ENCODE measurements at places on chromosomes 16 and 17.

DNA sequence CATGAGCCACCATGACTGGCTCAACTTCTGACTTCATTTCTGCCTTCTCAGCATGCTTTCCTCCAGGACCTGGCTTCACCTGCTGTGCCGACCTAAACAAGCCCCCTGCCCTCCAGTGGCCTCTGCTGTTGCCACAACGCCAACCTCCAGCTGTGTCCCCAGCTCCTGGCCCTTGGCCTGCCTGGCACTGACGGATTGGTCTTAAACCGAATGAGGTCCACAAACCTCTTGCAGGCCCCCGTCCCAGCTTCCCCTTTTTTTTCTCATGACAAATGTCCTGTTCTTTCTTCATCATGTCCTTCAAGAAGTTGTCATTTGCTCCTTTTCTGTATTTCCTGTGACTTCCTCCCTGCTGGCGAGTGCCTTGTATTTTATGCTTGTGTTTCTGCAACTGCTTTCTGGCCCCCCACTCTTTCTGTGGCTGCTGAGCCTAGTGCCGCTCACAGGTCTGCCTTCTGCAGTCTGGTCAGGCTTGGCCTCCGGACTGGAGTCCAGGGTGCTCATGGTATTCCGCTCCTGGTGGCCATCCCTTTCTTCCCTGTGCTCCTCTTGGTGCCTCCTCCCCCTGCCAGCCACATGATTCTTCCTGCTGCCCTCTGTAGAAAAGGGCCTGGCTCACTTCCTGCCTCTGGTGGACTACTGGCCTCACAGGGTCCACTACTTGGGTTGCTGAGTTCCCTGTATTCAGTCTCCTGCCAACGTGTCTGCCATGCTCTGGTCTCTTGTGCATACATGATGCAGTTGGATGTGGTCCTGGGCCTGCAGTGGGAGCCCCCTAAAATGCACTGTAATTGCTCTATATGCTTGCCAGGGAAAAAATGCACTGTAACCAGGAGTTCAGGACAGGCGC lies 2.9 kb downstream of the ATP6V0C start:
- peak; percentile 27 for DNase-seq

GRCh38 chr16:88378836-88379693 lies 3.7 kb upstream of the ZNF469 start:
- no peak for DNase-seq

DNA sequence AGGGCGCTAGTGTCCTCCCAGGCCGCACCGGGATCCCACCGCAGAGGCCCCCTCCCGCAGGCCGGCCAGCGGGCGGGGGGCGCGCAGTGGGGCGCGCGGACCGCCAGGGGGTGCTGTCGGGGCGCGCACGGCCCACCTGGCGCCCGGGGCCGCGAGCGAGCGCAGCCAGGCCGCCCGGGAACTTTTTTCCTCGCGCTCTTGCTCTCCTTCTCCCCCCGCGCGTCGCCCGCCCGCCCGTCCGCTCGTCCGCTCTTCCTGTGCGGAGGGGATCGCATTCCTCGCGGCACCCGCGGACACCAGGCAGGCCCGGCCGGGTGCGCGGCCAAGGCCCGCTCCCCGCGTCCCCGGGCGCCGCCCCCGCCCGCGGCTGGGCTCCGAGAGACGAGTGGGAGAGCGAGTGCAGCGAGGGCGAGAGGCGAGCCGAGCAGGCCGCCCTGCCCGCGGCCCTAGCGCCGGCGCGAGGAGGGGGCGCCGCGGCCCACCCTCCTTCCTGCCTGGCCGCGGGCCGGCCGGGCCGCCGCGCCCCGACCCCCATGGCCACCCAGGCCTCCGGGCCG lies at the start of gene RAI1:
TSS of gene RAI1 (plus strand) at position 272 of the 557 bp plus-strand sequence. CDS start 111,491 bp downstream, outside the sequence.
- peak; percentile 83 for DNase-seq

GRCh38 chr17:79046197-79046915 lies 22.4 kb downstream of the C1QTNF1 start:
- no peak for DNase-seq

DNA sequence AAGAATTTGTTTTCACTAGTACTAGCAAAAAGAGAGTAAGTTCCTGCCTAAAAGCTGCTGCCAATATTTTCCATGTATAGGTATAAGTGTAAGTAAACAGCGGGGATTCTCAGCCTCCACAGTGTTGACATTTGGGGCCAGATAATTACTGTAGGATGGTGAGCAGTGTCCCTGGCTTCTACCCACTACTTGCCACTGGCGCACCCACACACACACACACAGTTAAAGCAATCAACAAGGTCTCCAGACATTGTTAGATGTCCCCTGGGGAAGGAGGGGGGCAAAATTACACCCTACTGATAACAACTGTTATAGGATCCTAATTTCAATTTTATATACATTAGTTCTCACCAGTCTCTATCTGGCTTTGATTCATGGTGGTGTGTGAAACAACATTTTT lies 417.0 kb upstream of the PSMD7 start:
- no peak for DNase-seq

DNA sequence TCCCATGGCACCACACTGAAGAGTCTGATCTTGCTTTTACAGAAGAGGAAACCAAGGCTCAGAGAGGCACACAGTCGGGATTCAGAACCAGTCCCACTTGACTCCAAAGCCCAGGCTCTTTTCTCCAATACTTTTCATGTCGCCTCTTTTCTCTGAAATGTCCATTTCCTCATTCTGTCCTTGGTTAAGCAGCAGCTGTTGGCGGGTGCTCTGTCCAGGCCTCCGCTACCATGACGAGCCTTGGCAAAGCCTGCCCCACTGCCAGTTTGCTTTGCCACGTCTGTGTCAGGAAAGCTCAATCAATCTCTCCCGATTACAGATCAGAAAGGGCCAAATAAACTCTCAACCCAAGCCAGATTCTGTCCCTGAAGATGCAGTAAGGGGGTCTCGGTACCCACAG lies 9.1 kb upstream of the CEP295NL start:
- no peak for DNase-seq

DNA sequence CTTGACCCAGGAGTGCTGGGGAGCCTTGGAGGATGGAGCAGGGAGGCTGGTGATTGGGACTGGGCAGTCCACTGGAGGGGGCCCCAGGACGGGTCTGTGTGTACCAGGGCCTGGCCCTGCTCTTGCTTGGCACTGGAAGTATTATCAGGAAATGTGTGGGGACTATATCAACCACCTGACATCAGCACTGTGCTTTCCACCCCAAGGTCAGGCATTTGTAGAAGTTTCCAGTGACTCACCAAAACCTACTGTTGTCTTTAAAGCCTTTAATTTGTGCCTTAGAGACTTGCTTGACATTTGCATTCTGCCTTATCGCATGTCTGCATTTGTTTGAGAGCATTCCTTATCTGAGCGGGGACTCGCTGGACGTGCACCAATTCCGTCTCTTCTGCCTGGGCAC lies 323.1 kb downstream of the FOXL1 start:
- DNase-seq = peak; percentile 63

DNA sequence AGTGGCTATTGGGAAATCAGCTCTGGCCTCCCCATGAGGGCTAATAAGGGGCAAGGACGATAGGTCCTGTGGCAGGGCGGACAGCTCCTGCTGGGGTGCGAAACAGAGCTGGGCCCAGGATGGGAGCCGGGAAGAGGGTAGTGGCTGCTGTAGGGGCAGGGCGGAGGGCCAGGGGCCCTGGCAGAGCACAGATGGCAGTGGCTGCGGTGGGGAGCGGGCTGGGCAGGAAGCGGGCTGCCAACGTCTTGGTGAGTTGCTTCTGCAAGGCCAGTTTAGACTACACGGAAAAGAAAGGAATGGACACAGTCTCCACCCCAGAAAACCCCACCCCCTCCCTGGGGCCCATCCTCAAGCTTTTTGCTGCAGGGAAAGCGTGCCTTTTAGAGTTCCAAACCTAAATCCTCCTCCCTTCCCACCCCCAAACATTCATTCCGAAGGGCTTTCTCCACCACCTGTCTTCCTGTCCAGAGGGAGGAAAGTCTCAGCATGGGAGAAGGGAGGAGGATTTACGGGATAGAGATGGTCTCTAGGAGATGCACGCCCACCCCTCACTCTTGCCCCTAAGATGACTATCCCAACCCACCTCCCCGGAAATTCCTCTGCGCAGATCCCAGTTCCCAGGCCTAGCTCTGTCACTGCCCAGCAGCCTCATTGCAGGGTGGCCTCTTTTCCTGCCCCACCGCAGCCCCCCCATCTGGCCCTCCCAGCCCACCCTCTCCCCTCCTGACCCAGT lies 7.1 kb downstream of the NKIRAS2 start:
- DNase-seq = no peak

- DNase-seq = peak; percentile 93
Observed at GRCh38 chr16:85395207-85395912, 217.8 kb upstream of the GSE1 start.

DNA sequence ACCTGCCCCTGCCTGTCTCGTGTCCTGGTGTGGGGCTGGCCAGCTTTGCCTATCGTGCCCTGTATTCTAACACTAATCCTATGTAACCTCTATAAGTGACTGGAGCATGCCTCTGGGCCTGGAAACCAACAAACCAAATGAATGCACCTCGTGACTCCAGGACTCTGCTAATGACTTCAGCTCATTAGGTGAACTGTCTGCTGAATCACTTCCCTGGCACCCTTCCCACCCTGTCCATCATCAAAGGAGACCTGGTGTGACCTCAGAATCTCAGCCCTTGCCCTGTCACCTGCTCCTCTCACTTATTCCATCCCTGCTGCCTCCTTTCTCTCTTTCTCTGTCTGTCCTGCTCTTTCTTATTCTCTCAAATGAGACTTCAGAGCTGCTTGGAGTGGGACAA lies 322.4 kb downstream of the CBLN1 start:
- DNase-seq = no peak

DNA sequence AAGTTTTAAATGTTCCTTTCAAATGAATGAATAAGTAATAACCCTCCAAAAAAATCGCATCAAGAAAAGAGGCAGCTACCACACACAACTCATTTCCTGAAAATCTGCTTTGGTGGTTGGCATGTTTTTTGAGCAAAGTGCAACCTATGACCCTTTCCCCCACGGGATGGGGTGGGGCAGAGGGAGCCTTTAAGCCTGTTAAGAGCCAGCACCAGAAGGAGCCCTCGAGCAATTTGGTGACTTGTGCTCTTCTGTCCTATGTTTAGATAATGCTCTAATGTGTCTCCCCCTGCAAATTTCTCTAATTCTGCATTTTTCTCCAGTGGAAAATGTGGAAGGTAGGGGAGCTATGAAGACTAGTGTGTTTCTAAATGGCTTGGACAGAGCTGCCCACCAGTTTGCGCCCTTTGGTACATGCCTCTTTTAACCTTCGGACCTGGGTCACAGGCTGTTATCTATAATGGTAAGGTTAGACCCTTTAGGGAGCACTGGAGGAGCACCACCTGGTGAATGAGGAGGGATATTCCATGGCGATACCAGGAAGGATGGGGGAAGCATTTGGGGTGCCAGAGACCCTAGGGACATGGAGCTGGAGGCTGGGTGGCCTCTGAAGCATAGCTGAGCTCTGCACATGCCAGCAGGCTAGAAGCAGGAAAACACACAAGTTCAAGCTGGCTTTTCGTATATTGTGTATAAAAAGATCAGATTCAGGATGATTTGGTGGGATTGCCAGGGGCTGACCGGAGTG lies 1.6 kb downstream of the PYCARD start:
- DNase-seq = peak; percentile 23

DNA sequence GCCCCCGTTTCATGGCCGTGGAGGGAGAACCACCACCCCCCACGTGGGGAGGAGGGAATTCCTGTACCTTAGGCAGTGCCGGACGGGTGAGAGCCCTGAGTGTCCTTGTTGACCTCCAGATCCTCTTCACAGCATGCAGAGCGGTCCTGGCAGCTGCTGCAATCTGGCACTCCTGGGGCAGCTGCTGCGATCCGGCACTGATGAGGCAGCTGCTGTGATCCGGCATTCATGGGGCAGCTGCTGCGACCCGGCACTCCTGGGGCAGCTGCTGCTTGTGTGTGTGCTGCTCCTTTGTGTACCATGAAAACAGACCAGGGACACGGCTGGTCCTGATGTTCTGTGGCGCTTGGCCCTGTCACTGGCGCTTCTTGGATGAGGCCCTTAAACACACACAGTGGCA lies 12.8 kb downstream of the ZNF778 start:
- DNase-seq = no peak

GRCh38 chr16:23391381-23392222 lies 61.4 kb downstream of the COG7 start:
- DNase-seq = no peak

DNA sequence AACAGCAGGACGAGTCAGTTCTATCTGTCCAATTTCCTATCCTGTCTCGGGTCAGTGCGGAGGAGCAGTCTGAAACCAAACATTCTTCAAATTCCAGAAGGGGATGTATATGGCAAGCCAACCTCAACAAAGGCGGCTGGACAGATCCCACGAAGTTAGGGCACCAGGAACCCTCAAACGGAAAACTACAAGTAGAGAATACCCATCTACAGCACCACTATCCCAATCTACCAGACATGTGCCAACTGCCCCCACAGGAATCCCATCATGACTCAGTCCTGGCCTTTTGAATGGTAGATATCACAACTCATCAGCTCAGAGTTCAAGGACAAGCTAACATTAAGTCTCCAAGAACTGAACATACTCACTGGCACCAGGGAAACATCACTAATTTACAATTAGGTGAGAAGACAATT lies 2.3 kb downstream of the NAT9 start:
- DNase-seq = peak; percentile 83

- DNase-seq = no peak
Observed at GRCh38 chr17:65756760-65757159, 195.3 kb upstream of the AXIN2 start.

- peak; percentile 92 for DNase-seq
Observed at GRCh38 chr16:667780-668518, at the start of gene RHOT2. Gene RHOT2, plus strand, starts transcription at chr16:668132. Its CDS starts 68 bp downstream, at chr16:668200.

- DNase-seq = no peak
Observed at GRCh38 chr17:81489998-81490992, 22.3 kb downstream of the ACTG1 start.

GRCh38 chr16:73636196-73636595 lies 588.3 kb upstream of the ZFHX3 start:
- DNase-seq = no peak

DNA sequence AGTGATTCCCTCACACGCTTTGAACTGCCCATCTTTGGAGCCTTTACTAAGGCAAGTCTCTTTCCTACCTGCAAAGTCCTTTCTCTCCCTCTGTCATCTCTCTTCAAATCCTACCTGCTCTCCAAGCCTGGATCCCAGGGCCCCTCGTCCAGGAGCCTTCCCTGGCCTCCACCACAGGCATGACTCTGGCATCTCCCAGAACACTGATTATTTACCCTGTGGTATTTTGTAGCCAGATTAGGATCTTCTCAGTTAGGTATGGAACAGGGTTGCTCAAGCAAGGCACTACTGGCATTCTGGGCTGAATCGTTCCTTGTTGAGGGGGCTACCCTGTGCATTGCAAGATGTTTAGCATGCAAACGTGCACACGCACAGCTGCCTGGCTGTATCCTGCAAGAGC lies 31.9 kb upstream of the POLR3E start:
- no peak for DNase-seq

- no peak for DNase-seq
Observed at GRCh38 chr17:55144518-55144917, 120.2 kb upstream of the HLF start.
